HFFc6 (cell line): ENCODE measurements at places on chromosomes 12 and 14.

DNA sequence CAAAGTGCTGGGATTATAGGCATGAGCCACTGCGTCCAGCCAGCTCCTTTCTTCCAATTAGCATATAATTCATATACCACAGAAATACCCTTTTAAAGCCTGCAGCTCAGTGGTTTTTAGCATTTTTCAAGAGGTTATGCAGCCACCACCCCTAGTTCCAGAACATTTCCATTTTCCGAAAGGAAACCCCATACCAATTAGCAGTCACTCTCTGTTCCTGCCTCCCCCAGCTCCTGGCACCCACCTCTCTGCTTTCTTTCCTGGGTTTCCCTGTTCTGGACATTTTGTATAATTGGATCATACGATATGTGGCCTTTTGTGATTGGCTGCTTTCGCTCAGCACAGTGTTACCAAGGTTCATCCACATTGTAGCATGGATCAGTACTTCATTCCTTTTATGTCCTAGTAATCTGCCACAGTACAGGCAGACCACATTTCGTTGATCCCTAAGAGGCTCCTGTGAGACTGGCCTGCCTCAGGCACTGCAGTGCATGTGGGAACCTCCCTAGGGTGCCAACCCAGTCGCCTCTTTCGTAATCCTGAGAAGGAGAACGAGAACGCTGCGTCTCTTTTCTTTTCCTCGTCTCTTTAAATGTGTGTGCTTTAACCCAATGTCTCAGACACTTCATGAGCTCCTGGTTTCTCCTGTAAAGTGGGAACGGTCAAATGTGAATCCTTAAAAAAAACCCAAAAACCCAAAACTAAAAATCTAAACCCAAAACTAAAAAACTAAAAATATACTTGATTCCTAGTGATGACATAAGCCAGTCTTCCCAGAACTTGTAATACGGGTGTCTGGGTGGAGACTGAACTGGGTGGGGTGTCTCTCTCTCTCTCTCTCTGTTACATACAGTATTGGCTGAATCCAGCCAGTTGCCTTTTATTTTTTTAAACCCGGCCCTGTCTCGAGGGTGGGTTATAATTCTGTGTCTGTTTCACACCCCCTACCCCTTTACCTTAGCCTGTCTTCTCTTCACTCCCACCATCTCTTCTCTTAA, 14.7 kb downstream of the AACS start:
- no peak for DNase-seq

GRCh38 chr12:42360747-42361403, 34.9 kb downstream of the PPHLN1 start:
- no peak for DNase-seq

GRCh38 chr12:58593557-58594304, 326.6 kb downstream of the LRIG3 start:
- no peak for DNase-seq

GRCh38 chr12:78891646-78892353, 27.2 kb downstream of the SYT1 start:
- DNase-seq = no peak

DNA sequence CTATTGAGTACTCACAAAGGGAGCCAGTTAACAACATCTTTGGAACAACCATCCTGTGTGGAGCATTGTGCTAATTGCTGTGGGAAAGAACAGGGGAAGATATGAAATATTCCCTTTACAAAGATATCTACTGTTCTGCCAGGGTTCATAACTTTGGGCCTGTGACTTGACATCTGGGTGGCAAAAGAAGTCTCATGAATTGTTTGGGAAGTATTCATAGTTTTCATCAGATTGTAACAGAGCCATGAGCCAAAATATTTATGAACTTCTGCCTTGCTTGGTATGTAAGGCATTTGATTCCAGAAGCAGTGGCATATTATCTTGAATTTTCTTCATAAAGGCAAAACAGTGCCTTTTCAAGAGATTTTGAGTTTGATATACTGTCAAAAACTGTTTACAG, 816.2 kb downstream of the DIO2 start:
- peak; percentile 27 for DNase-seq
